ENCODE measurements at places on chromosomes 5 and 9.

DNA sequence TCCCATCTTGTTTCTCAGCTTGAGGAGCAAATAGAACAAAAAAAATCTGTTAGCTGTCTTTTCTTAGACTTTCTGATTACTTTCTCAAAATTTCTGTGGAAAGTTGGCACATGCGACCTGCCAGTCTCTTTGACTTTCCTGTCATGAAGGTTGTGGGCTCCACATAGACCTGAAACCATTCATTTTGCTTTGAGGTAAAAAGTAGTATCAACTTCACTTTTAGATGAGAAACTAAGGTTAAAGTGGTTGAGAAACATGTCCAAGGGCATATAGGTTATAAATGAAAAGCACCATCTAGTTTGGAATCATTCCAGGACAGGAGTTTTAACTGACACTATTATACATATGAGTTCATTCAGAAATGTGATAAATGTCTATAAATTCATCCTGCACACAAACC lies 42.7 kb downstream of the ST8SIA4 start:
- no peak overlapping the region for H3K27ac ChIP-seq
- no peaks in the 10 kb centered on the region for H3K27me3 ChIP-seq
- no peak for DNase-seq

DNA sequence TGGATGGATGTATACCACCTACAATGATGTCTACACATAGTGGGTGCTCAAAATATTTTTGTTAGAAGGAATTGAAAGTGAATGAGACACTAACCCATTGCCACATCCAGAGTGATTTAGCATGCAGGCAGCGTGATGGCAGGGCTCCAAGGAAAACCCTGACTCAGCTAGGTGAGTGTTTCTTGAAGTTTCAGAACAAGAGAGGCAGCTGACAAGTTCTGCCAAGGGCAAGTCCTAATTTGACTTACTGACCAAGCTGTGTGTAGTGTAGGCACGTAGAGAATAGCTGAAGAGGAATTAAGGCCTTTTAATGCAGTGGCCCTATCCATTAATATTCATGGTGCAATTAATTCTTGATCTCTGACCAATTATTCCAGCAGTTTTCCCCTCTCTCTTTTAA lies 107.8 kb upstream of the ATP10B start:
- no peaks in the 10 kb centered on the region for H3K27me3 ChIP-seq
- no peak overlapping the region for H3K4me3 ChIP-seq
- DNase-seq: no peak
- no peaks in the 10 kb centered on the region for H3K4me1 ChIP-seq
- H3K36me3 ChIP-seq: no peaks in the 10 kb centered on the region

DNA sequence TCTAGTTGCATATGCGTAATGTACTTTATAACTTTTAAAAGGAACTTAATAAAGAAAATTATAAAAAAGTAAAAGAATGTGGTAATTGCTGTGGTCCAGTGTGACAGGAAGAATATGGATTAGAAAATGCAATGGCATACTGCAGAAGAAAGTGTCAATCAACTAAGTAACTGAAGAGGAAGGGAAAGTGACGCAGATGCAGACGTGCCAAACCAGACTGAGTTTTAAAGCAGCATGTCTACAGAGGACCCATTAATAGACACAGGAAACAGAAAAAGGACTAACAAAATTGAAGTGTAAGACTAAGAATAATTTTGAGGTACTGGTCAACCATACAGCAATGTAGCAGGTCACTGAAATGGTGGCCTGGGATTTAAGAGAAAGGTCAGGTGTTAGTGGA lies 73.3 kb downstream of the DPYSL3 start:
- no peaks in the 10 kb centered on the region for H3K36me3 ChIP-seq
- peaks cover 2% of the 10 kb centered on the region for H3K27me3 ChIP-seq
- no peak overlapping the region for H3K4me3 ChIP-seq
- no peak overlapping the region for H3K27ac ChIP-seq
- peaks cover 6% of the 10 kb centered on the region for H3K4me1 ChIP-seq

DNA sequence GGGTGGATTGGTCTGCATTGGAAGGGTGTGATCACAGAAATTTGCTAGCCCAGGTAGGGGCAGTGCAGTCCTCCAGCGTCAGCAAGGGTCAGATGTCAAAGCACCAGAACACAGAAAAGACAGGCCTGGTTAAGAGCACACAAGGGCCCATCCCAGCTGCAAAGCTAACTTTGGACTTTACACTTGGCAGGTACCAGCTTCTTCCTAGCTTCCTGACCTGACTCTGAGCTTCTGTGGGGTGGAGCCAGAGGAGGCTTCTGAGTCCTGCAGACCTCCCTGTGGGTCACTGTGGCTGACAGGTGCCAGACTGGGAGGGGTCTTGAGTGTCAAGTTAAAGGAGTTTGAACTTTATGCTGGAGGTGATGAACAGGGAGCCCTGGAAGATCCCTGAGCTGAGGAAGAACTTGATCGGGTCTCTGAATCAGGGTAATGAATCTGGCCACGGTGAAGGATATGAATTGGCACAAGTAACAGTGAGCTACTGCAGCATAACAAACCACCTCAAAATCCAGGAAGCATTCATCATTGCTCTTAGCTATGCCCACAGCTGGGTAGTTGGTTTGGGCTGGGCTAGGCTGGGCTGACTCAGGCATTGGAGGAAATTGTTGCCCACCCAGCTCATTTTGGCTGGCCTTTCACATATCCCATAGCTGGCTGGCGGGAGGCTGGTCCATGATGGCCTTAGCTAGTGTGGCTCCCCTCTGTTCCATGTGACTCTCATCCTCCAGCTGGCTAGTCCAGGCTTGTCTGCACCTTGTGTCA lies 63.4 kb downstream of the BARX1 start:
- DNase-seq: no peak
- no peak overlapping the region for H3K27ac ChIP-seq
- peaks cover 7% of the 10 kb centered on the region for H3K27me3 ChIP-seq
- no peak overlapping the region for H3K4me3 ChIP-seq
- no peaks in the 10 kb centered on the region for H3K4me1 ChIP-seq
- H3K36me3 ChIP-seq: no peaks in the 10 kb centered on the region

DNA sequence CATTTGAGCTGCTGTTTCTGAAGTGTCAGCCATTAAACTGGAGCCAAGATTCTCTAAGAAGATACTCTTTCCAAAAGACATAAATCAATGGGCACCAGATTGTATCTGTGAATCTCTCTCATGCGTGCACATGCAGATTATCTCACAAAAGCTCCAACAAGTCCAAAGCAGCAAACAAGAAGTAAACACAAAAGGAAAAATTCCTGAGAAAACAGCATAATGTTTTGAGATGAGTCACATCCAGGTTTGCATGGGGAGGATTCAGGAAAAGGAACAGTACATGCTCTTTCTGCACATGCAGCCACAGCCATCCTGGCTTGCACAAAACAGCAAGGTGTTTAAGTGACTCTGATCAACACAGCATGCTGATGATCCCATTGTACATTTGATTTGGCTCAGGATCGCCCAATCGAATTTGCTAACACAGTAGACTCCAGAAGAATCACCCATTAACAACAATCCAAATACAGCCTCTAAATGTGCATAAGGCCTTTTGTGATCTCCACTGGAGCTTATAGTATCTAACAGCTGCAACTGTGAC lies 143.1 kb downstream of the ELAVL2 start:
- H3K36me3 ChIP-seq: no peaks in the 10 kb centered on the region
- peak overlapping the region; percentile 91 for H3K27ac ChIP-seq
- H3K27me3 ChIP-seq: no peaks in the 10 kb centered on the region
- H3K4me1 ChIP-seq: peaks cover 39% of the 10 kb centered on the region
- no peak overlapping the region for H3K4me3 ChIP-seq

DNA sequence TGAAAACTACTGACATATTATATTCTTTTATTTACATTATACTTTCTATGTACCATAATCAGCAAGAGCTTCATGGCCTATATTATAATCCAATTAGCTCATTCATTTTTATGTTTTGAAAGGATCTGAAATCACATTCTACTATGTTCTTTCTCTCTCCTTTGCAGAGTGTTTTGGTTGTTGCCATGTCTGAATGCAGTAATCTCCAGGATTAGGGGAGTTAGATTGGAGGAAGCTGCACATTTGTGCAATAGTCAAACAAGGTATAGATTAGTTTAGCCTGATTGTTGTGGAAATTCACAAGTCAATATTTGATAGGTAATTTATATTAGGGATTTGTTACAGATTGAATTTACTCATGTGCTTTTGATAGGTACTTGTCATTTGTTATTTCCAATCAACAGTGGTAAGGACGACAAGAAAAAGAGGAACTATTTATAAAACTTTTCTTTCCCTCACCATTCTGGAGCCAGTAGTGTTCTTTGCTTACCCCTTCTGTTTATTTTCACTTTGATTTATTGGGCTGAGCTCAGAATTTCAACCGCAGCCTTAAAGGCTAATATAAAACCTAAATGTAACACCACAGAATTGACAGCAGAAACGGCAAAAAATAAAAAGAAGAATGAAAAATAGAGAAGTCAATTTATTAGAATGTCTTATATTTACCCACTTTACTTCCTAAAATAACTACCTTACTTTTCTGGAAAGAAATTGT lies 597.0 kb downstream of the CHSY3 start:
- H3K4me1 ChIP-seq: no peaks in the 10 kb centered on the region
- H3K36me3 ChIP-seq: no peaks in the 10 kb centered on the region
- DNase-seq: no peak
- no peak overlapping the region for H3K27ac ChIP-seq

DNA sequence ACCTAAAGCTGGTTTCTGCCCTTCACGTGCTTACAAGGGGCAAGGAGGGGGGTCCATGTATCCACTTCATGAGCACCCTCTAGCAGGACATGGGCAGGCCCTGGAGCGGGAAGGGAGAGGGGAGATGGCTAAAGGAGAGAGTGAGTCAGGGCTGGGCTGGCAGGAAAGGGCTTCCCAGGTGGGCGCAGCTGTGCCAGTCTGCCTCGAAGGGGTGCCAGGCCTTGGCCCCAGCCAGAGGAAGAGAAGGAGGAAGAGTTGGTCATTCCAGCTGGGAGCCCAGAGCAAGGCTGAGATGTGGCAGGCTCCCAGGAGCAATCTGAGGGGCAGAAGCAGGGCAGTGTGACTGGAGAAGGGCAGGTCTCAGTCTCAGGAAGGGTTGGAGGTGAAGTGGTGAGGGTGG lies 24.7 kb downstream of the TRIM14 start:
- no peaks in the 10 kb centered on the region for H3K36me3 ChIP-seq
- no peak overlapping the region for H3K27ac ChIP-seq
- peaks cover 3% of the 10 kb centered on the region for H3K27me3 ChIP-seq
- no peak for DNase-seq
- H3K4me1 ChIP-seq: no peaks in the 10 kb centered on the region

- peak overlapping the region; percentile 65 for H3K4me3 ChIP-seq
- H3K27me3 ChIP-seq: no peaks in the 10 kb centered on the region
- peaks cover 45% of the 10 kb centered on the region for H3K36me3 ChIP-seq
Measured at GRCh38 chr5:64840958-64841357, 72.2 kb downstream of the CWC27 start.

- H3K4me3 ChIP-seq: peak overlapping the region; percentile 33
- no peaks in the 10 kb centered on the region for H3K36me3 ChIP-seq
- DNase-seq: no peak
- H3K4me1 ChIP-seq: peaks cover 13% of the 10 kb centered on the region
Measured at GRCh38 chr5:169299191-169299662, 1.7 kb downstream of the SLIT3 start.

GRCh38 chr5:94841598-94842322 lies 223.3 kb downstream of the SLF1 start:
- DNase-seq: no peak
- no peaks in the 10 kb centered on the region for H3K4me1 ChIP-seq
- H3K36me3 ChIP-seq: no peaks in the 10 kb centered on the region
- H3K27me3 ChIP-seq: no peaks in the 10 kb centered on the region
- H3K27ac ChIP-seq: no peak overlapping the region

DNA sequence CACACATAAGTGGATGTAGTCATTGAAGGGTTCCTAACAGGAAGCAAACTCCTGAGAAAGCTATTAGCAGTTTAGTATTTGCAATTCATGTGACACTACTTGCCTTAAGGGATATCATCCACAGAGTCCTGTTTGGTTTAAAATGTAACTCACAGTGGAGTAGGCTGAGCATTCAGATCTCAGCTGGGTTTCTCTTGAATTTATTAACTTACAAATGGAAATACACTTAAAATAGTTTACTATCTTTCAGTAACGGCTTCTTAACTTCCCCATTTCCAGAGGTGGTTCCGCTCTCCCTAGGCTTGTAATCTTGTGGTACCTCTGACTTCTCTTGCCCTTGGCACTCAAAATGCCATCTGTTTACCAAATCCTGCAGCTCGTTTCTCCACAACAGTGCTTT lies 660.7 kb upstream of the ADAMTS16 start:
- no peak overlapping the region for H3K27ac ChIP-seq
- H3K36me3 ChIP-seq: no peaks in the 10 kb centered on the region
- H3K27me3 ChIP-seq: no peaks in the 10 kb centered on the region
- H3K4me1 ChIP-seq: no peaks in the 10 kb centered on the region

DNA sequence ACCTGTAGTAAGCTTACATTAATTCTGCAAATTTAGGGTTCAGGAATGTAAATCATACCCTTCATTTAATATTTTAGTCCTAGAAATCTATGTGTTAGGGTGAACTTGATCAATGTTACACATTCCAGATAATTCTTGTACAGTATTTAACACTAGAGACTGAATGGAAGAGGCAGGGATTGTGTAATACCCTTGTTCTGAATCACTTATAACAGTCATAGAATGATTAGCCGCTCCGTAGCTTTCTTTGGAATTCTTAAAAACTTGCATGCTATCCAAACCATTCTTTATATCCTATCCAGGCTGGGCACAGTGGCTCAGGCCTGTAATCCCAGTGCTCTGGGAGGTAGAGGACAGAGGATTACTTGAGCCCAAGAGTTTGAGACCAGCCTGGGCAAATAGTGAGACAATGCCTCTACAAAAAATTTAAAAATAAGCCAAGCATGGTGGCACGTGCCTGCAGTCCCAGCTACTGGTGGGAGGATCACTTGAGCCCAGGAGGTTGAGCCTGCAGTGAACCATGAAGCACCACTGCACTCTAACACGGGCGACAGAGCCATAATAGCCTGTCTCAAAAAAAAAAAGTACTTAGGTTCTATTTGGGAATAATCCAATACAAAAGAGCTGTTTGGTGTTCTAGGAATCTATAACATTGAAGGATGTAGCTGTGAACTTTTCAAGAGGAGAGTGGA lies 8.3 kb downstream of the ZNF483 start:
- DNase-seq: no peak
- H3K27me3 ChIP-seq: no peaks in the 10 kb centered on the region
- H3K4me1 ChIP-seq: peaks cover 4% of the 10 kb centered on the region
- peak overlapping the region; percentile 67 for H3K4me3 ChIP-seq
- peaks cover 49% of the 10 kb centered on the region for H3K36me3 ChIP-seq

- H3K4me1 ChIP-seq: no peaks in the 10 kb centered on the region
- H3K27me3 ChIP-seq: peaks cover 2% of the 10 kb centered on the region
- no peak for DNase-seq
- H3K27ac ChIP-seq: no peak overlapping the region
- H3K4me3 ChIP-seq: no peak overlapping the region
Measured at GRCh38 chr5:159669559-159669958, 246.7 kb upstream of the ADRA1B start.

DNA sequence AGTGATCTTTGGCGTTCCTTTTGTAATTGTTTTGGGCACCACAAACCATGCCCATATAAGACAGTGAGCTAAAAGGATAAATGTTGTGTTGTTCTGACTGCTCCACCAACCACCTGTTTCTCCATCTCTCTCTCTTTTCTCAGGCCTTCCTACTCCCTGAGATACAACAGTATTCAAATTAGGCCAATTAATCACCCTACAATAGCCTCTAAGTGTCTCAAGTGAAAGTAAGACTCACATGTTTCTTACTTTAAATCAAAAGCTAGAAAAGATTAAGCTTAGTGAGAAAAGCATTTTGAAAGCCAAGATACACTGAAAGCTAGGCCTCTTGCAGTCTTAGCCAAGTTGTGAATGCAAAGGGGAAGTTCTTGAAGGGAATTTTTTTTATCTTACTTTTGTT lies 268.8 kb upstream of the NREP start:
- no peaks in the 10 kb centered on the region for H3K4me1 ChIP-seq
- H3K36me3 ChIP-seq: no peaks in the 10 kb centered on the region
- H3K4me3 ChIP-seq: no peak overlapping the region
- no peak overlapping the region for H3K27ac ChIP-seq
- DNase-seq: no peak
- H3K27me3 ChIP-seq: no peaks in the 10 kb centered on the region
